ENCODE measurements at places on chromosomes 12 and 14.

- no peak for DNase-seq
Observed at GRCh38 chr12:54128416-54128815, 60.4 kb downstream of the SMUG1 start.

DNA sequence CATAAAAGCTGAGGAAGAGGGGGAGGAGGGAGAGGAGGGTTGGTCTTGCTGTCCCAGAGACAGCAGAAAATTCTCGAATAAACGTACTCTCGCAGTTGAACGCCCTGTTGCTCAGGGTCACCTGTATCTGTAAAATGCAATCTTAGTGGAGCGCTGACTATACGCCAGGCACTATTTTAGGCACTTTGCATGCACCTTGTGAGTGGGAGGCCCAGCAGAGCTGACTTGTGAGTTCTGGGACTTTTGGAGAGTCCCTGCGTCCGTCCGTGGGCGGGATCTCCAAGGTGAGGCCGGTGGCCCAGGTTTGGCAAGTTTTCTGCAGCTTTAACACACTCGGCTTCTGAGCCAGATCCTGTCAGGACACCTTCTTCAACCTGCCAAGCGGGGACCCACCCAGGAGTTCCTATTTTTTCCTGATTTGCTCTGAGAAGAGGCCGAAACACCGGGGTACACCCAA, 32.5 kb upstream of the PLEKHG6 start:
- peak; percentile 68 for DNase-seq

DNA sequence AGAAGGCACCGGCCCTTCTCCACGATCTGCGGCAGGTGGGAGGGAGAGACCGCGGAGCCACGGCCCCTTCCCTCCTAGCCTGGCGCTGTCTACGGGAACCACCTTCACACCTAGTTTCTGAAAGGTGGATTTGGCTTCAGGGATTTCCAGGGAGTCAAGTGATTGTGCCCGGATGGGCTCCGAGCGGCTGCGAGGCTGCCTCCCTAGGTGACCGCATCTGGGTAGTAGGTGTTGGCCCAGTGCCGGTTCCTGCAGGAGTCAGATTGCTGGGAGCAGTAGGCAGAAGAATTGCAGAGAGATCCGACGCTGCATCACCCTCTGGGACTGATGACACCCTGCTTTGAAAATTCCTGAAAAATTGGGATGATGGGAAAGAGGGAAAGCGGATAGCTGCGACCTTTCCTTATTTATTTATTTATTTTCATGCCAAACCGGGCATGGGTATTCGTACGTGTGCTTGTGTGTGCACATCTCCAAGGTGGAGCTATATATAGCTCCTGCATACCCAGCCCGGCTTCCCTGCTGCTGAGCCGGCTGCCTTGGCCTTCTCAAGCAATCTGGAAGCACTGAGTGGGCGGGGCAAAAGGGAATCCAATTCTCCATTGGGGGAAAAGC, 1.1 kb downstream of the CNTN1 start:
- DNase-seq, result no peak

DNA sequence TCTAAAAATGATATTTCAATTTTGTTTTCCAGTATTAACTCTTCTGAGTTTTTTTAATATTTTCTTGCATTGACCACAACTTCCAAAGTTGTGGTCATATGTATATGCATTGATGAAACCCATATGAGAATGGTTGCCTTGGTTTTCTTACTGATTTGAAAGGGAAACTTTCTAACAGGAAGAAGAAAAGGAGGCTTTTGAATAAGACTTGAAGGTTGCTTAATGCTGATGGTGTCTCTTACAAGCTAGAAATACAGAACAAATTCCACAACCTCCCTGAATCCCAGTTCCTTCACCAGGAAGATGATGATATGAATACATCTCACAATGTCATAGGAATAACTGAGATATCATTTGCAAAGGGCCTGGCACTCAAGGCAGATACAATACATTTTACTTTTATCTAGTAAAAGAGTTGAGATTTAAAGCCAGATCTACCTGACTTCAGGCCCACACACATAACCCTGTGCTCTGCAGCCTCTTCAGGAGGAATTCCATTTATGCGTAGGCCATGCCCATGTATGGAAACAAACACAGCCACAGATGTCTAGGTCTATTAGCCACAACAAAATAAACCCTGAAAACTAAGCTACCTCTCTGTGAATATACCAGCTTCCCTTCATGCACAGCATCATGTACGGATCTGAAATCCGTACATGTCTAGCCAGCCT, 165.4 kb upstream of the PLEKHG7 start:
- DNase-seq, result no peak

DNA sequence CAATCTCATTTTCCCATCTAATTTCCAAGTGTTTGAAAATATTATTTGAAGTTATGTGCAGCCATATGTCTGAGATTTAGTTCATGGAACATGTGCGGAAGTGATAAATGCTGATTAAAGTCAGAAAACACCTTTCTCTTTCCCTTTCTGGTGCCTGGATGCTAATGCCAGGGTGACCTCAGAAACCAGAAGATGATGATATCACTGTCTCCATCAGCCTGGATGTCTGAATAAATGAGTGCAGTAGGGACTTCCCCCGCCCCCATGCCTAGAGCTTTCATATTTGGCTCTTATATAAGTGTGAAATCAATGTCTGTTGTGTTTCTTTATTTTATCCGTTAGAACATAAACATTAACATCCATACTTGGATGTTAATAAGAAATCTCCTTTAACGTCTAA, 261.9 kb upstream of the LRIG3 start:
- peak; percentile 16 for DNase-seq

- DNase-seq, result no peak
Observed at GRCh38 chr14:68807148-68807600, 14.3 kb upstream of the ZFP36L1 start.

DNA sequence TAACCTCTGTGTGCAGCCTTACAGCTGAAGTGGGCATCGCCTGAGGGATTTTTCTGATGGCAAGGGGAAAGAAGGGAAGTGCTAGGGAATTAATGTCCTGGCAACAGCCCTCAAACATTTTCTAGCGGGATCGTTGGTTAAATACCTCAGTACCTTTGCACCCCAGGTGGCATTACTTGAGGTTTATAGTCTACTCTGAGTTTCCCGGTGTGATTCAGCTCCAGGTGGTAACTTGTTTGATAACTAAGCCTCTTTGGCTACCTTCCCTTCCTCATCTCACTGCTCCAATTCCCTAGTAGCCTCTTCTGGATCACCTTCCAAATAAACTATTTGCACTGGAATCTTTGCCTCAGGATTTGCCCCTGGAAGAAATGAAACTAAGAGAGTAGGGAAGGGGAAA, 237.0 kb upstream of the SSTR1 start:
- DNase-seq, result no peak

- peak; percentile 68 for DNase-seq
Observed at GRCh38 chr12:2783936-2784600, 10.7 kb upstream of the FKBP4 start.
